Brain microvascular endothelial cell (primary cell): ENCODE measurements at places on chromosomes 11 and 22.

DNA sequence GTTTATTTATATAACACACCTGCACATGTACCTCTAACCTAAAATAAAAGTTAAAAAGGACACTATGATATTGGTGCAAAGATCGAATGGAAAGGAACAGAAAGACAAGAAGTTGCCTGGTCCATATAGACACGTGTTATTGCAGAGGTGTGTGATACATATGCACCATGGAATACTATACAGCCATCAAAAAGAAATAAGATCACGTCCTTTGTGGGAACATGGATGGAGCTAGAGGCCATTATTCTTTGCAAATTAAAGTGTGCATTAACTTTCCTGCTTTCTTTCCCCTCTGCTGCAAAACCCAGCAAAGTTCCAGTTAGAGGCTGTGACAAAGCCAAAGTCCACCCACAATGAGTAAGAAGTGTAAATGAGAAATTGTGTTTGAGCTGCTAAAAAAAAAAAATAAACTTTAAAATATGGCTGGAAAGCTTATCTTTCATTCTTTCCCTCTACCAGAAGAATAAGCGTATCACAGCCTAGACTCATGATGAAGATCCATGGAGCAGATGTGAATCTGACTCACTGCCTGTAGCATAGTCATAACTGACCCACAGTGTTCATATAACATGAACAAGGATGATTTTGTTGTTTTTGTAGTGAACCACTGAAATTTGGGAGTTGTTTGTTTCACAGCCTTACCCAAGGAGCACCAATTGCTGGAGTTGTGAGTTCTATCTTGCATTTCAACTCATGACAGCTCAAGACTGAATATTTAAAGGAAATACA is 9.6 kb downstream of the OR52K1 start:
- DNase-seq, result no peak

- no peak for DNase-seq
Measured at GRCh38 chr22:50034126-50035081, 21.8 kb upstream of the IL17REL start.

GRCh38 chr11:50098186-50098725 is 65.6 kb downstream of the OR4C45 start:
- no peak for DNase-seq

DNA sequence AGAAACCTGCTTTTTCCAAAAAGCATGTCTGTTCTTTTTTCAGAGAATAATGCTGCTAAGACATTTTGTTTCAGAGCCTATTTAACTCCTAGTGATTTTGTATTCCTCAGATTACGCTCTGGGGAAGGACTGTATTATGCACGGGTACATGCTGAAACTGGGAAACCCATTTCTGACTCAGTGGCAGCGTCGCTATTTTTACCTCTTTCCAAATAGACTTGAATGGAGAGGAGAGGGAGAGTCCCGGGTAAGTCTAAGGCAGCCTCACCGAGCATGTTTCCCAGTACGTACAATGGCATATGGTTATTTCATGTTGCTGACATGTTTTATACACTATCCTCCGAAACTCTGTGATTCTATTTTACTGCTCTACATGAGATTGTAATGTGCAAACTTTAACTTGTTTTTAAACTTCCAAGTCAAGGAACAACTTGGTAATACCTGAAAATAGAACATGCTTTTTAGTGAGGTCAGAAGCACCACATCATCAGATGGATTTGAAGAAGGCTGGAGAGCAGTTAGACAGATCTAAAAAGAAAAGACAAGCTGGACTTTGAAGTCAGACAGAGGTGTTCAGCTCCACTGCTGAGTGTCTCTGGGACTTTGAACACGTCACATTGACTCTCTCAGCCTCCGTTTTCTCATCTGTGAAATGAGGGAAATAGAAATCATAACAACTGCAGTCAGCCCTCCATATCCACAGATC is 23.7 kb upstream of the MYO18B start:
- DNase-seq, result no peak

GRCh38 chr11:132115454-132115853 is 745.0 kb downstream of the NTM start:
- DNase-seq, result peak; percentile 79

- DNase-seq, result no peak
Measured at GRCh38 chr22:29004647-29005371, 56.8 kb downstream of the C22orf31 start.

DNA sequence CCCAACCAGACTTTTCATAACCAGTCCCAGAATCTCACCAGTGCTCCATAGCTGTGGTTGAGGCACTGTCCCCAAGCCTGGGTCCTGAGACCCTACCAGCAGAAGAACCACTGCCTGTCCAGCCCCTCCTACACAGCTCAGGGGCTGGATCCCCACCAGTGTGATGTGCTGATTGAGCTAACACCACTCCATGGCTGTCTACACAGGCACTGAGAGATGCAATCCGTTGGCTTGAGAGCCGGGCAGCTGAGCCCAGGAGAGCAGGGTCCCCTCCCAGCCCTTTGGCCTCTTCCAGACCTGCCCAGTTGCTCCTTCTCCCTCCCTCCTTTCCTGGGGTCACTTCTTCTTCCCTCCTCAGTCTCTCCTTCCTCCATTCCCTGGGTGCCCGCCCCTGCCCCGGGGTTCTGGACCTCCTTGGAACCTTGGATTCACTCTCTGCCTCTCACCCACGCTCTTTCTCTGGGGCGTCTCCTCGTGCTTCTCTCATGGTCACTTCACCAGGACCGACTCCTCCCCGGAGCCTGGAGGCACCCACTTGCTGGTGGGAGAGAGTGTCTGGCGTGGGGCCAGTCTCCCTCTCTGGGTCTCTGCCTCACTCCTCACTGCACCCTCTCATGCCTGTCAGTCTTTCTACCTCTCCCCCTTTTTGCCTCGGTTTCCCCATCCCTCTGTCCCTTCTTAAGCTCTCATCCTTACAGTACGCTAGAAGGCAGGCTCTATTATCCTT is 706 bp upstream of the SCYL1 start:
- DNase-seq, result no peak

GRCh38 chr11:36304351-36304750 is 8.3 kb downstream of the PRR5L start:
- no peak for DNase-seq
